ENCODE measurements at places on chromosomes 12 and 14.

DNA sequence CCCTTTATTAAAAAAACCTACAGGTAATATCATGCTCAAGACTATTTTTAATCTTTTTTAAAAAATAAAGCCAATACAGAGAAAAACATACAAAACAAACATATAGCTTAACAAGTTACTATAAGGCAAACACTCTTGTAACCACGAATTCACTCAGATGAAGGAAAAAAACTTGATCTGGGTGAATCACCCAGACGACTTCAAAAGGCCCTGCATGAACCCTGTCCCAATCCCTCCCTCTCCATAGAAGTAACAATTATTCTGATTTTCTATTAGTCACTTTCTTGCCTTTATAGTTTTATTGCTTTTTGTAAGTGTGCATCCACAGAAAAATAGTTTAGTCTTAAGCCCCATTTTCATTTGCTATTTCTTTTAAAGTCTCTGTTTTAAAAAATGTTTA lies 72.6 kb downstream of the LRP6 start:
- no peak for DNase-seq

DNA sequence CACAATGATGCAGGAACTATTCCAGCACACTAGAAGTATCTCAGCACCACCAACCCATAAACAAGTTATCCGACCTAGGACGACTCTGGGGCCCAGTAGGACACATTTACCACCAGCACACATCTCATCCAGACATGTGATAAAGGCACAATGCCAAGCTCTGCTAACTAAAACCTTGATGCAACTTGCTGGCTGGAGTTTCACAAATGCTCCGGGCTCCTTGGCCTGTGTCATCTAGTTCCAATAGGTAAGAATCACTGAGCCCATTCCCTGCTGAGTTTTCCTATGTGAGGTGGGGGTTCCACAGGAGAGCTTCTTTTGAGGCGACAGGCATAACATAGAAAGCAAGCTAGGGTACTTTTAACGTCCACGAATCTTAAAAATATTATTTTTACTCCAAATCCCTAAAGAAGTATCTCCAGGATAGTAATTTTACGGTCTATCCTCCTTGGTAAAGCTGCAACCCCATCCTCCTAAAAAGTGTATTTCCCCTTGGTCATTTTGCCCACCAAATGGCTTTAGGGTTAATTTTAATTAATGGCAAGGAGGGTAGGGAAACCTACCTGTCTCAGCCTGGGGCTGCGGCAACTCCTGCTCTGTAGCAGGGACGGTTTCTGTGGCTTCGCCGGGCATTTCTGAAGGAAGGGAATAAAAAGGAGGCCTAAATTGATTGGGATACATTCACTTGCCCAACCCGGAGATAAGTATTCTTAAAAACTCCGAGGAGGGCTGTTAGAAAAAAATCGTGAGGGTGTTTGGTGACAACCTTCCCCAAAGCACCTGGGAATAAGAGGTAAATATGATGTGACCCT lies 1.0 kb downstream of the NACA start:
- no peak for DNase-seq

DNA sequence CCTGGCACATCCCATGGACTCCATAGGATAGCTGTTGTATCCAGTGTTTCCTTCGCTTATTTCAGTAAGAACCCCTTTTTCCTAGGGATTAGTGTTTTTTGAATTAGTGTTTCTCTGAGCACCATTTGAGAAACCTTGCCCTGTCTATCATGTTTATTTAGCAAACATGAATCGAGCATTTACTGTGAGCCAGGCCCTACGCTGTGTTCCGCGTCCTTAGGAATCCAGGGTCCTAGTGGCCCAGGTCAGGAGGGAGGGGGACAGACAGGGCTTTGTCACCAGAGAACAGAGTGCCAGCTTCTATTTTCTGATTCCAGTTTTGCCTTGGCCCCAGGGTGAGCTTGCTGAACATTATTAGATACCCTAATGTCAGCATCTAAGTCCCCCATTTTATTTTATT lies 2.5 kb downstream of the TEAD4 start:
- DNase-seq = no peak

GRCh38 chr12:92506891-92507290 lies 195.9 kb upstream of the PLEKHG7 start:
- DNase-seq = no peak

GRCh38 chr14:58915646-58916045 lies 272.8 kb upstream of the DAAM1 start:
- no peak for DNase-seq

DNA sequence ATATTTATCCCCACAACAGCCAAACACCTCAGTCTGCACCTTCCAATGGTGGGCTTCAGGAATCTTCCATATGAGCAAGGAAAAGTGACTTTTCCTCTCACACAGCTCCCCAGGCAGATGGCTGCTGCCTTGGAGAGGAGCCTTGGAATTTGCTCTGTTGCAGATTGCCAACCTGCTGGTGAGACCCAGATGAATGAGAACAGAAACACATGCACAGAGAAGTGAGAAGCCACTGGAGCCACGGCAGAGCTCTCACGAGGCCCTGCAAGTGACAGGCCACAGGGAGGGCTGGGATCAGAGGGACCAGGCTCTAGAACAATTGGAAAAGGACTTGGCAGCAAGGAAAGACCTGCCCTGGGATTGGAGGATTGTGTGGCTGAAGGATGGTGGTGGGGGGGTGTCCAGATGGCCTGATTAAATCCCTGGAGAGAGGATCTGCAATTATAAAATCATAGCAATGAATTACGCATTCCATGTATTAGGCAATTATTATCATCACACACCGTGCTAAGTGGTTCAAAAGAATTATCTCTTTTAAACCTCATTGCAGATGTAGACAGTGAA lies 84.9 kb upstream of the PWP1 start:
- DNase-seq = no peak

- DNase-seq = no peak
Measured at GRCh38 chr12:110687396-110688169, 1.3 kb downstream of the HVCN1 start.

- DNase-seq = peak; percentile 24
Measured at GRCh38 chr12:124321040-124321481, 26.2 kb downstream of the RFLNA start.

DNA sequence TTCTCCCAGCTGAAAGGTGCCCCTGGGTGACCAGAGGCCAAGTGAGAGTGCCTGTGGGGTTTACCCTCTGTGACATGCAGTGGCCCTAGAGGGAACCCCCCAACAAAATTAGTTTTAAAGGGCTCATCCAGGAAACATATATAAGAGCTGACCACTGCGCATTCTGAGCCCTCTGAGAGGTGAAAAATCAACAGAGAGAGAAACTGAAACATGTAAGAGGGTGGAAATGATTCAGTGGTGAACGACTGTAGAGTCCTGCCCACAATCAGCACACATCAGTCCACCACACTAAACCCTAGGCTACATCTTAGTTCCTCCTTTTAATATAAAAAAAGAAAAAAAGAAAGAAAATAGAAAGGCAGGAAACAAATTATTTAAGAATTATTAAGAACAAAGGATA lies 21.0 kb upstream of the ACSM4 start:
- no peak for DNase-seq

- no peak for DNase-seq
Measured at GRCh38 chr12:89884952-89885351, 176.3 kb upstream of the ATP2B1 start.

GRCh38 chr12:2958432-2959191 lies 585 bp upstream of the TEAD4 start:
- no peak for DNase-seq

DNA sequence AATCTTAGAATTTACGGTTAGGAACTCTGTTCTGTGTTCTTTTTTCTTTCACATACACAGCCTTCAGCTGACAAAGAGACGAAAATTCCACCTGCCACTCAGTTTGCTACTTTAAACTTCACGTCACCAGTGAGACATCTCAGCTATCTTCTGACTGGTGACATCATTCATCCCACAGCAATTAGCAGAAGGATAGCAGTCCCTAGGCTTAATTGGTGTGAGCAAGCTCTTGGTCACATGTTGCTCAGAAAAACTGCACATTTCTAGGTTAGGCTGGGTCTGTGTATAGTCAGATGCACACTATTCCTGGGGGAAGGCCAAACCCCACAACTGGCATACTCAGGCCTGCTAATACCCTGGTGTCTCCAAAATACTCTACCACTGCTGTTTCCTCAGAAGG lies 23.9 kb downstream of the SLC7A7 start:
- no peak for DNase-seq

DNA sequence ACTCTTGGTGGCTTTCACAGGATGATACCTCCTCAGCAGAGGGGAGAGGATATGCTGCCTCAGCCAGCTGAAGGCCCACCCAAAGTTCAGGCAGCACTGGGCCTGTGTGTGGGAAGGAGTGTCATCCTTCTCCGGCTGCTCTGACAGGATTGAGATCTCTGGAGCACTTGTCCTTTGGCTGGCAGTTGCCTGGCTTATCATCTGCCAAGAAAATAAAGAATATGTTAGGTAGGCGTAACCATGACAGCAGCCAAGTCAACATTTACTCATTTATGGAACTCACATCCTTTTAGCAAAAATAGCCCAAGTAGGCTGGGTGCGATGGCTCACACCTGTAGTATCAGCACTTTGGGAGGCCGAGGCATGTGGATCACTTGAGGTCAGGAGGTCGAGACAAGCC lies 68.5 kb downstream of the PPFIBP1 start:
- DNase-seq = no peak

DNA sequence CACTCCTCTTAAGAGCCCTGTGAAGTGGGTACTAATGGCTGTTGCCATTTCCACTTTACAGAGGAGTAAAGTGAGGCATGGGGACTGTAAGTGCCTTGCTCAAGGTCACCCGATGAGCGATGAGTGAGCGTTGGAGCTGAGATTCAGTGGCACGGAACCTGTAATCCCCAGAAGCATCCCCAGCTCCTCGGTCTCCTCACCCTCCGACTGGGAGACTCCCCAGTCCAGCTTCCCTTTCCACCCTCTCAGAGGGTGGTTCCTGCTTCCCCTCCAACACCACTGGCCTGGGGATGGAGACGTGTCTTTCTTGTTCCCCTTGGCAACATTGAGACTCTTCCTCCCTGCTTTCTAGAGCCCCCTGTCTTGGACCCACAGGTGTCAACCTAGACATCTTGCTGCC lies 32.6 kb downstream of the TMEM63C start:
- no peak for DNase-seq

DNA sequence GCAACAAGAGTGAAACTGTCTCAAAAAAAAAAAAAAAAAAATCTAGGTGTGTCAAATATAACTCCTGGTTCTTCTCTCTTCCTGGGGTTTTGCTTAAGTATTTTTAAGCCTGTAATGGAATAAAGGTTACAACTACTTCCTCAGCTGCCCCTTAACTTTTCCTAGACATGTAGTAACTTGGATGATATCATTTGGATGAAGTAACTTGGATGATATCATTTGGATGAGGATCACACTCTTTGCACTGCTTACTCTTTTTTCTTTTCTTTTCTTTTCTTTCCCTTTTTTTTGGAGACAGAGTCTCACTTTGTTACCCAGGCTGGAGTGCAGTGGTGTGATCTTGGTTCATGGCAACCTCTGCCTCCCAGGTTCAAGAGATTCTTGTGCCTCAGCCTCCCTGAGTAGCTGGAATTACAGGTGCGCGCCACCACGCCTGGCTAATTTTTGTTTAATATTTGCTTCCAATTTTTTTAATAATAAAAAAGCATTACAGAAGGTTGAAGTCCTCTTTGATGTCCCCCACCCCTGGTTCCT lies 775 bp upstream of the FAM186A start:
- DNase-seq = no peak

- no peak for DNase-seq
Measured at GRCh38 chr14:96776791-96777190, 20.4 kb upstream of the VRK1 start.

Data from stimulated activated CD8-positive, alpha-beta memory T cell treated with anti-CD3 and anti-CD28 coated beads, Interleukin-12 subunit alpha, Interleukin-12 subunit beta, amount 100 ng/mL, for 4 hours (primary cell).